ENCODE measurements at places on chromosomes 6 and 20.

DNA sequence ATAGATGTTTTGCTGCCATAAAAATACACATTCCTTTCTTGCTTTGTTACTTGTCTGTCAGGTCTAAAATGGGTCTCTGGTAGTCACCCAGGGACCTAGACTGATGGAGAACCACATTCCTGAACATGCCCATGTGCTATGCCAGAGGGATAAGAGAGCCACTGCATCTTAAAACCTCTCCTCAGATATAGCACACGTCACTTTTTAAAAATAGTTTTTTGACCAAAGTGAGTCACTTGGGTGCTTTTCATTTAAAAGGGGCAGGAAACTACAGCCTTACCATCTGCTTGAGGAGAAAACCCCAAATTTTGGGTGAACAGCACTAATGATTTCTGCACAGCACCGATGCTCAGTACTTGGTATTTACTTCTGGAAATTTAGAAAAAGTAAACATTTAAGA lies 197.8 kb downstream of the OGFRL1 start:
- no peak for DNase-seq

GRCh38 chr6:125124049-125124669 lies 29.4 kb upstream of the TPD52L1 start:
- DNase-seq = no peak

DNA sequence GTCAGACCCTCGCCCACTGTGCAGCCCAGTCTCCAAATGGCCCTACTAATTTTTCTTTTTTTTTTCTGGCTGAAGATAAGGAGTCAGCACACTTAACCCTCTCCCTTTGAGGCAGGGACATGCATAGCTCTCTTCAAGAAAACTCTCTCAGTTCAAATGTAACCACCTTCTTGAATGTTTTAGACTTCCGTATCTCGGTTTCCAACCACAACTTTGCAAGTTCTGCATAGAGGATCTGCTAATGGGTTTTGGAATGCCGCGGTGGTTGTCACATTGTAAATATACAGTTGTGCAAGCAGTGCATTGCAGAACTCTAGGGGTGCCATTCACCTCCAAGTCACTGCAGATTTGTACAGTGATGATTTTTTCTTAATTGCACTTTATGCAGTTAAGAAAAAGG lies 59.4 kb upstream of the SLC35B3 start:
- no peak for DNase-seq

DNA sequence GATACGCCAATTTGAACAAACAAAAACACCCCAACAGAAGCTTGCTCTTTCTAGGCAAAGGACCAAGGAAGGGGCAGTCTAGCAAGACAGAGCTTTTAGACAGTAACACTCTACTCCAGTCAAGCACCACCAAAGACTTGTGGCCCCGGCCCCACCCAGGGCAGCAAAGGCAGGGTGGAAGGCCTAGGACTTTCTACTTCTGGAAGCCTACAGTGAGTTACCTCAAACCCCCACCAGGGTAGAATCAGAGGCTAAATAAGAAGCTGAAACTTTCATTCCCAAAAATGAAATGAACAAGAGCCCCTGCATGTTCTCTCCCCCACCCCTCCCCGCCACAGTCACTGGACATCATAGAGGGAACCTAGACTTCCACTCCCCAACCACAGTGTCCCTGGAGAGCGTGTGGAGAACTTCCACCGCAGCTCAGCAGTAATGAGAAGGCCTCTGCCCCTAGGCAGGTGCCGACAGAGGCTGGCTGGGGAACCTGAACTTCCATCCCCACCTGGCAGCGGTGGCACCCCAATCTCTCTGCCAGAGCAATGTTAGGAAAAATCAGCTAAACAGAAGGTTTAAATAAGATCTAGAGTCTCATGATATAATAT lies 40.0 kb downstream of the KATNA1 start:
- no peak for DNase-seq

GRCh38 chr6:136403110-136403980 lies 113.7 kb upstream of the BCLAF1 start:
- no peak for DNase-seq

DNA sequence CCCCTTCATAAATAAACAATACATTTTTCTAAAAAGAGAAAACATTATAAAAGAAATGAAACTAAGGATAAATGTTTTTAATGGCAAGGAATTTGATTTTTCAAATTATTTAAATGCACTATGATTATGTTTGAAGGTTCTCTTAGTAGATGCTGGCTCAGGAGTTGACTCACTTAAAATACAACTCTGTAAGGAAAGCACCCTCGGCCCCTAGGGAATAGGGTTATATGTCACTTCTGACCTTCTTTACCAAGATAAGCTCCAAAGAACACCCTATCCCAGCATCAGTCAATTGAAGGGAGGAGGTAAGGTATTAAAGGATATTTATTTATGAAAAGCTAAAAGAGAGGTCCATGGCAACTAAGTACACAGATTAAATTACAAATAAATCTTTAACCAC lies 6.8 kb downstream of the SNAP91 start:
- DNase-seq = no peak

DNA sequence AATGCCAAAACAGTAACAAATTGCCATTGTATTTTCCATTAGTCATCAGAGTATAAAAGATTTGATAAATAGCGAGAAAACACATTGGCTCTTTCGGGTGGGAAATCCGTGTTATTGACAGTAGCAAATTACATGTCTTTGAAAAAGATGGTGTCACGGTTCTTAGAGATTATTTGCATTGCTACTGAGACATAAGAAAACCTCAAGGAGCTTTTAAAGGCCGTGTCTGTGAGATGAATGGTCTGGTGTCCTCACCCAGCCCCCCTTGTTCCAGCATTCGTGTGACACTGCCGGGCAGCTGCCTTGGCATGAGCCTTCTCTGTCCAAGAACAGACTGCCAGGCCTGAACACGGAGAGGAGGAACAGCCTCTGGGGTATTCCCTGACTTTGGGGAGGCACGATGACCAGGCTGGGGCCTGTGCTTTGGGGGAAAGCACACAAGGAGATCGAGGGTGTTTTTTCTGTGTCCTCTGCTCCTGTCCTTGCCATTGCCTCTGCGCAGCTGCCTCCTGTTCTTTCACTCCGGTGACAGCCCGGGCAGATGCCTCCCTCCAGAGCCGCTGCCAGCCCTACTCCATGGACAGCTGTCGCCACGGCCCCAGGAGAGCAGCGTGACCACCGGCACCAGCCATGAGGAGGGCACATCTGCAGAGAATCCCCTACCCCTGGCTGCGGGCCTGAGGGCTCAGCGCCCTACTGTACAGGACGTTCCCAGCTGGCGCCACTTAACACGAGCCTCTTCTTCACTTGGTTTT lies 167.7 kb upstream of the CDYL start:
- no peak for DNase-seq

DNA sequence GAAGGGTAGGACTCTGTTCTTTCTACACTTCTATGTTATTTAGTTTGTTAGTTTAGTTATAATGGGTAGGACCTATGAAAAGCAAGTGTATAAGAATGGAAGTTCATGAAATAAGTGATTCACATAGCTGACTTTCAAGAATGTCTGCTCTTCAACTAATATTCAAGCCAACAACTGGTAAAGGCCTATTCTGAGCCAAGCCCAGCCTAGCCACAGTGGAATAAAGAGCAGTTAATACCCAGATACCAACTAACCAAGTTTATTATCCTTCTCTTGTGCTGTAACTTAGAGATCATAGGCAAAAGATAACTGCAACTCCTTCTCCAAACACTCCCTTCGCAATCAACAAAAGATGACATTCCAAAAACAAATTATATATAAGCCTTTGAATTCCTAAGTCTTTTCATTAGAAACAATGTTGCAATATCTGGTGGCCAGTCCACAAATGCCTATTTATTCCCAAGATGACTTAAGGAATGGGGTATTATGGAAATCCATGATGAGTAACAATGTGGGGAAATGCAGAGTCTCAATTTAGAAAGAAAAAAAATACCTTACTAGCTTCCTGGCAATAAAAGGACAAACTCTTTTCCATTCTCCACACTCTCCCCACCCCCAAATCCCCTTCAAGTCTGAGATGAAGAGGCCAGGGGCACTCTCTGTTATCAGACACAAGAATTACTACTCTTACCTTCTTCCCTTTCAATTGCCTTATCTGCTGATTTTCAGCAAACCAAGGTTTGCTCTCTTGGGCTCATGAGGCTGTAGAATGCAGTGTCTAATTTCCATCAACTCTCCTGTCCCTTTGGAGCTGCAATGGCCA lies 27.4 kb downstream of the BTBD9 start:
- DNase-seq = no peak
